ENCODE measurements at places on chromosomes 3 and 15. TPM values are rescaled to one million over a fixed set of nuclear protein-coding genes. Genes with fewer than 3 reads are reported as not detected.

GRCh38 chr3:56115698-56116097 is 352.6 kb downstream of the ERC2 start:
- no peaks in the 10 kb centered on the region for H3K36me3 ChIP-seq
- no peak for DNase-seq
- H3K4me3 ChIP-seq, result no peak overlapping the region
- H3K27ac ChIP-seq, result no peak overlapping the region
- H3K4me1 ChIP-seq, result no peaks in the 10 kb centered on the region
- H3K27me3 ChIP-seq, result no peaks in the 10 kb centered on the region

DNA sequence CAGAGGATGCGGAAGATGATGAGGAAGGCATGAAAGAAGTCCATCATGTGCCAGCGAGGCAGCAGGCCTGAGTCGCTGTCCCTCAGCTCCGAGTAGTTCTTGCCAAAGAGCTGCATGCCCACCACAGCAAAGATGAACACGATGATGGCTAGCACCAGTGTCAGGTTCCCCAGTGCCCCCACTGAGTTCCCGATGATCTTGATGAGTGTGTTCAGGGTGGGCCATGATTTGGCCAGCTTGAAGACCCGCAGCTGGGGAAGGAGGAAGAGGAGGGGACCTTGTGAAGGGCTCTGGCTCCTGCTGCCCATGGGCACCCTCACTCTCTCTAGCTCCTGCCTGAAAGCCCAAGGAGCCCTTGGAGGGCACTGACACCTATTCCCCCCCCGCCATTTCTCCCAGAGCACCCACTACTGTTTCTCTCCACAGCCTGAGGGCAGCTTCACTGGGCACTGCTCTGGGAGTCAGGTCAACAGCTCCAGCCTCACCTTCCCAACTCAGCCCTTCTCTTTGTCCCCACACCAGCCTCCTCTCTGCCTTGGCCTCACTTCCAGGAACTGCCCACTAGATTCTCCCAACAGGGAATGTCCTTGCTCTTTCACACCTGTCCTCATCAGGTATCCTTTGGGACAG is 63.6 kb downstream of the SCN5A start:
- no peaks in the 10 kb centered on the region for H3K36me3 ChIP-seq
- DNase-seq, result no peak
- peaks cover 2% of the 10 kb centered on the region for H3K27me3 ChIP-seq
- H3K4me1 ChIP-seq, result no peaks in the 10 kb centered on the region
- no peak overlapping the region for H3K27ac ChIP-seq

VEPH1 gene
- total RNA-seq, result not detected

DNAH12 gene
- 0.19 TPM for total RNA-seq

SPATA12 gene
- not detected for total RNA-seq

DNA sequence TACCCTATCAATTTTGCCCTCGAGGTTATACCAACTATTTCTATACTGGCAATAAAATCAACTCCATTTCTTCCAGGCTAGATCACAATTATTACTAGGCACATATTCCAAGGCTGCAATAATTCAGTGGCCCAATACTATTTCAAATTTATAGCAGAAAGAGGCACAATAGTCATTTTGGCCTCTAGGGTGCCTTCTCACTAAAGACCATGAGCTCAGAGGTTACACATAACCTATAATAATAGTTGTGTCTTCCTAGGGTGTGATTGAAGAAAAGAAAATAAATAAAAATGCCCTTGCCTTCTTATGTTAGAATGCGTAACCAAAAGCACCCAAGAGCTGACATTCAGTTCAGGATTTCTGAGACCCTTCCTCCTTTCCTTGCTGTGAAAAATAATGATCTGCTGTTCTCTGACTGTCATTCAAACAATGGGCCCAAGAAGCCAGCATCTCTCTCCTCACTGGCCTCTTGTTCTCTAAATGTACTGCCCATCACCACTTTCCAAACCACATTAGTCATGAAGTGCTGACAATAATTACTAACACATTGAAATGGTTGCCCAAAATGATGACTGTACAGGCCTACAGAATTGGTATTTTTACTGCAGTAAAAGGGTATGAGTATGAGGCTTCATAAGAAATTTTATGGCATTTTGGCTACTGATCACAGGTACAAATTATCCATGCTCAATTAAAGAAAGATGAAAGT is 244.8 kb downstream of the LRRN1 start:
- DNase-seq, result no peak
- H3K27me3 ChIP-seq, result no peaks in the 10 kb centered on the region
- H3K4me3 ChIP-seq, result no peak overlapping the region
- no peaks in the 10 kb centered on the region for H3K4me1 ChIP-seq
- H3K36me3 ChIP-seq, result no peaks in the 10 kb centered on the region

DNA sequence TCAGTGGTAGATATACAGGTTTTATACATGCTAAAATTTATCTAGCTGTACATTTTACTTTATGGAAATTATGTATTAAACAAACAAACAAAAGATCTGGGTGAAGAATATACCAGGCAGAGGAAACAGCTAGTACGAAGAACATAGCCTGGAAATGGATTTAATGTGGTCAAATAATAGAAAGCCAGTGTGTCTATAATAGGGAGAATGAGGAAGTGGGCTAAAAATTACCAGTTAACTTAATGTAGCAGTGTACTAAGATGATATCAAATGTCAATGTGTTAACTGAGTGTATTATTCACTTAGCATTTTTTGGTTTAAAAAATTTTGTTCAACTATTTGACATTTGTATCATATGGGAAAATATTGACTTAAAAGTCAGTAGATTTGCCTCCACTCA is 22.8 kb upstream of the SLC15A2 start:
- no peaks in the 10 kb centered on the region for H3K27me3 ChIP-seq
- no peaks in the 10 kb centered on the region for H3K36me3 ChIP-seq
- no peak overlapping the region for H3K4me3 ChIP-seq
- no peaks in the 10 kb centered on the region for H3K4me1 ChIP-seq
- DNase-seq, result no peak
- no peak overlapping the region for H3K27ac ChIP-seq

DNA sequence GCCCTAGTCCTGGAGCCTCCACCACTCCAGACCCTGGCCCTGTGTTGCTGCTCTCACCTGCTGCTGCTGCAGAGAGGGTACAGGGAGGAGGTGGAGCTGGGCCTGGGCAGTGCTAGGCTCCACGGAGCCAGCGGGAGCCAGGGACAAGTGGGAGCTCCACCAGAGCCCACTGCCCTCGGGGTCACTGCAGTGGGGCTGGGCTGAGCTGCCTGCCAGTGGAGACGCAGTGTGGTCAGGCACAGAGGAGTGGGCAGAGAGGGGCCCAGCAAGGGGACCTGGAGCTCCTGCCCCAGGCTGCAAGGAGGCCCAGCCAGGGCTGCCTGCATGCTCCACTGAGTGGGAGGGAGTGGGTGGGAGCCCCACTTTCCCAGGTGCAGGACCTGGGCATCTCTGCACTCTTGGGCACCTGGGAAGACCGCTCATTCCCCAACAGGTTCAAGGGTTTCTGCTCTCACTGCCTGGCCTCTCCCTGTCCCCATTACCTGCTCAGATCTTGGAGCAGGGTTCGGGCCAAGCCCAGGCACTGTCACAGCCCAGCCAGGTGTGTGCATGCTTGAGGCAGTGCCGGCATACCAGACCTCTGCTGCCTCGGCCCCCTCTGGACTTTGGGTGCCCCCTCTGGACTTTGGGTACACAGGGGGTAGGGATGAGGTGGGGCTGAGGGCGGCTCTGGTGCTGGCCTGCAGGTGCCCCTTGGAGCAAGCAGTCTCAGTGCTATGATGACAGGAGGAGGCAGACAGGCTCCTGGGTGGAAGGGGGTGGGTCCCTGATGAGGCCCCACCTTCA is 308.0 kb downstream of the DOCK3 start:
- no peak overlapping the region for H3K27ac ChIP-seq
- no peak for DNase-seq
- no peaks in the 10 kb centered on the region for H3K4me1 ChIP-seq
- H3K27me3 ChIP-seq, result no peaks in the 10 kb centered on the region
- H3K4me3 ChIP-seq, result no peak overlapping the region
- H3K36me3 ChIP-seq, result no peaks in the 10 kb centered on the region

BNC1 gene
- total RNA-seq, result not detected

LHFPL4 gene
- total RNA-seq, result not detected

DNA sequence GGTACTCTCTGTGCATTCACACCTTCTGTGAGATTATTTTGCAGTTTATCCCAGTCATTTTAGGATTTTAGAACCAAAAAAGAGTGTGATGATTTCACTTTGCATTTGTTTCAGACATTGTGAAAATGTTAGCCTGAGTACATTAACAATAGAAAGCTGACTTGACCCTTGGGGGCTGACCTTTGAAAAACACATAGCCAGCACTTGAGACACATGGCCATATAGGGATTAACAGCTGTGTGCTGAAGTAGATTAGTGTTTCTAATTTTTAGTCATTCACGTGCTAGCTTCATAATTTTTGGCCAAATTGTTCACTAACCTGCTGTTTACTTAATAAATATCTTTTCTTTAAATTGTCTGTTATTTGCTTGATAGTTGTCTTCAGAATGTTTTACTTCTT is 3.5 kb downstream of the FEM1B start:
- no peak overlapping the region for H3K4me3 ChIP-seq
- DNase-seq, result no peak
- peaks cover 44% of the 10 kb centered on the region for H3K4me1 ChIP-seq

GRCh38 chr3:40248591-40248990 is 60.9 kb upstream of the EIF1B start:
- H3K4me1 ChIP-seq, result no peaks in the 10 kb centered on the region
- H3K27ac ChIP-seq, result no peak overlapping the region
- no peaks in the 10 kb centered on the region for H3K36me3 ChIP-seq
- no peak for DNase-seq

DNA sequence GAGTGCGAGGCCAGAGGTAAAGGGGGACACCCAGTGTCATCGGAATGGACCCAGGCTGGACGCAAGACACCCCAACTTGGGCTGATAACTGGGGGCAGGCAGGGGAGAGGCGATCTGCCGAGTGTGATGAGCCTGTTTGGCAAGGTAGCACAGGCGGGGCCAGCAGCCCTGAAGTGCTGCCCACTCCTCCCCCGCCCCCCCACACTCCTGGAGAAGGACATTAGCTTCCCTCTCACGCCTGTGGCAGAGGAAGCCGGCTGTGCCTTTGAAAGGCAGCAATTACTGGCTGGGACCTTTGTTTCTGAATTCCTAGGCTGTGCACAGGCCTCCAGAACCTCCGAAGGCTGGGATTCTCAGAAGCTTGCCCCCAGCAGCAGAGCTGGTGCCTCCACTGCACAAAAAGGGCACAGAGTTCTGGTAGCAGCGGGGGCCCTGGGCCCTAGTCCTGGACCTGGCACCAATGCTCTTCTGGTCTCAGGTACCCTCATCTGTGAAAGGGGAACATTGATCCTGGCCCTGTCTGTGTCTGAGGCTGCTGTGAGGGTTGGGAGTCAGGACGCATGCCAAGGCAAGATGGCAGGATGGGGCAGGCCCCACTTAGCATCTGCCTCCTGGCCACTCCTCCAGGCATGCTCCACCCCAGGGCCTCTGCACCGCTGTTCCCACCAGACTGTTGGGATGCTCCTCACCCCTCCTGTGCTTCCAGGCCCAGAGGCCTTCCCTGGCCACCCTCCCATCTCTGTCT is 28.6 kb downstream of the IQSEC1 start:
- no peak overlapping the region for H3K4me3 ChIP-seq
- no peaks in the 10 kb centered on the region for H3K27me3 ChIP-seq
- no peaks in the 10 kb centered on the region for H3K36me3 ChIP-seq
- H3K27ac ChIP-seq, result no peak overlapping the region
- DNase-seq, result no peak
- H3K4me1 ChIP-seq, result peaks cover 21% of the 10 kb centered on the region

DNA sequence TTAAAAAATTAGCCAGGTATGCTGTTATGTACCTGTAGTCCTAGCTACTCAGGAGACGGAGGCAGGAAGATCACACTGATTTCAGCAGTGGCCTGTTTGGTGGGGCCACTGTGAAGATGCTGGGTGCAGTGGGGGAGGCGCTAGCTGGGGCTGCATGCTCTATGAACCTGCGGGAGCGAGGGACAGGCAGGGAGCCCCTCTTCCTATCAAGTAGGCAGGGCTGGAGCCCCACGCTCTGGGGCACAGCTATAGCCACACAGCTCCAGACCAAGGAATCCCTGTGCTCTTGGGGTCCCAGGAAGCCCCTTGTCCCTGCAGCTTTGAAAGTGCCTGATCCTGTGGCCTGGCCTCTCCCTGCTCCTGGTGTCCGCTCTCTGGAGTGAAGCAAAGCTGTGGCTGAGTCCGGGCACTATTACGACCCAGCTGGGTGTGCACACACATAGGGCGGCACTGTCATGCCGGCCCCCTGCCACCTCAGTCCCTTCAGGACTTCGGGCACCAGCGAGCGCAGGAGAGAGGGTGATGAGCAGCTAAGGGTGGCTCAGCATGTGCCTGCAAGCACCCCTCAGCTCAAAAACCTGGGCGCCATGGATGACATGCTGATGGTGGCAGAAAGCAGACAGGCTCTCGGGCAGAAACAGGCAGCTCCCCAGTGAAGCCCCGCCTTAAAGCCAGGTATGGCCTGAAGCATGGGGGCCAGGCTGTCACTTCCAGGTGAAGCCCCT is 262.6 kb downstream of the TBC1D5 start:
- no peaks in the 10 kb centered on the region for H3K27me3 ChIP-seq
- H3K27ac ChIP-seq, result no peak overlapping the region
- no peak overlapping the region for H3K4me3 ChIP-seq
- no peaks in the 10 kb centered on the region for H3K36me3 ChIP-seq
- no peaks in the 10 kb centered on the region for H3K4me1 ChIP-seq
